DMS153 (cell line): ENCODE measurements at places on chromosomes 5 and 9.
A peak's percentile ranks its signal among the peaks of the same experiment; 100 is the strongest.

GRCh38 chr5:59037041-59037440 is 454.2 kb downstream of the RAB3C start:
- DNase-seq: no peak

GRCh38 chr5:38422622-38423021 is 133.8 kb downstream of the LIFR start:
- DNase-seq: no peak

GRCh38 chr5:160749682-160750081 is 102.3 kb downstream of the ATP10B start:
- DNase-seq: no peak

DNA sequence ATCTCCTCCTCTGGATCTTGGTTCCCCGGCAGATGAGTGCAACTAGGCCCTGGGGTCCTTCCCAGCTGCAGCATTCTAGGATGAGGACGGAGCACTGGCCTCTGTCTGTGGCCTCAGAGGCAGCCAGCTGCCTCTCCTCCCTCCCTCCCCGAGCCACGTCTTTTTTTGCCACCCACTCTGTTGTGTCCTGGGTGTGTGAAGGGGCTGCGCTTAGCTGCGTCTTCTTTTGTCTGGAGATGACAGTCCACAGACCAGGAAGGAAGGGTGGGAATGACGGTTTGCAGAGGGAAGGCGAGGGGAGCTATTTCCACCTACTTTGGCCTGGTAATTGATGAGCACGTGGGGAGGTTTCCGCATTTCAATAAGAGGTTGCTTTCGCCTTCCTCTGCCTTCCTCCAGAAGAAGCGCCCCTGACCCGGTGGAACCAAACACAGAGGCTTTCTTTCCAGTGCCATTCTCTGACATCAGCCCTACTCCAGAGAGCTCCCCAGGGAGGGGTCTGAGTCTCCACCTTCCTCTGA is 34.5 kb upstream of the GABRP start:
- no peak for DNase-seq

GRCh38 chr5:17769277-17769676 is 135.0 kb downstream of the TAF11L14 start:
- DNase-seq: no peak

GRCh38 chr9:4382722-4383317 is 83.0 kb upstream of the GLIS3 start:
- peak; percentile 18 for DNase-seq

- DNase-seq: peak; percentile 90
Measured at GRCh38 chr5:16313761-16314160, 134.2 kb upstream of the MARCHF11 start.

DNA sequence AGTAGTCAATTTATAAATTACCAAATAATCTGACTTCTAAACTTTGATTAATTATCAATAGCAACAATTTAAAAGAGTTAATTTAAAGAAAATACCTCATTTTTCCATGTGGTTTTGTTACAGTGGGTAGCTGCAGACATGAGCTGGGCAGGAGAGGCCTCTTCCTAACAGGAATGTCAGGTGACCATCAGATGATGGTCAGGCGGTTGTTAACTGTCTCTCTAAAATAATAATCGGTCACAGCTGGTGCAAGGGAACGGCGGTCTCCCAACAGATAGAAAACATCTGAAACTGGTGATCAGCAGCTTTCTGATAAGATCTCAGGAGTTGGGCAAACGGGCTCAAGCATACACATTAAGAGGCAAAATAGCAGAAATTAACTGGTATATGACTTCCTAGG is 342.7 kb upstream of the CYLC2 start:
- no peak for DNase-seq

GRCh38 chr9:33236571-33236970 is 3.4 kb upstream of the SPINK4 start:
- no peak for DNase-seq

DNA sequence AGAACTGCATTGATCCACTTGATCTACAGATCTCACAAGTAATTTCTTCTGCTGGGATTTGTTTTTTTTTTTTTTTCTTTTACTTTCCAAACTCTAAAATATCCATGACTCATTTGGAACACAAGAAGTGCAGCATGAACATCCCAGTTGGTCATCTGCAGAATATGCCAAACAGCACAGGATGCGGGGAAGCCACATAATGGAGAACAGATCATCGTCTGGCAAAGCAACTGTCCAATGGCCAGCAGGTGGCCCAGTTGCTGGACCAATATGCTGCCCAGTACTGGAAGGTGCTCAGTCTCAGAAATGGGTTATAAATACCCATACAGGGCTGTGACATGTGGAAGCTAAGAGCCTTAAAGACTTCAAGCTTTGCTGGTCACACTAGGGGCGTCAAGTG is 221.3 kb upstream of the TAS2R1 start:
- no peak for DNase-seq

DNA sequence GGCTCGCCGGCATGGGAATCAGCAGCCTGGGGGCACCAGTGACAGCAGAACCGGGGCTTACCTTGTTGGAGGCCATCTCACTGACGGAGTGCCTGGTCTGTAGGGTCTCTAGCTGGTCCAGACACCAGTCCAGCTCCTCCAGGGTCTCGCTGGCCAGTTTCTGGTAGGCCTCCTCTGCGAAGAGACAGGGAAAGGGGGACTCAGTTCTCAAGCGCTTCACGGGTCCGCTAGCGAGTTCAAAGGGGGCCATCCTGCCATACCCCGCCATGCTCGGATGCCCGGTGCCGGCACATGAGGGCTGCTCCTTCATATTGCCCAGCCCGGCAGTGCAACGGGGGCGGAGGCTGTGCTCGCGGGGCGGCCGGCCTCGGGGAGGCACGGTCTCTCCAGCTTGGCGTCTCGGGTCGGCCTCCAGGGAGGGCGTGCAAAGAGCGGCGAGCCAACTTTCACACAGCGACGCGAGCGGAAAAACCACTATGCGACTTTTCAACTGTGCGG is 456.0 kb downstream of the RAB3C start:
- DNase-seq: no peak

DNA sequence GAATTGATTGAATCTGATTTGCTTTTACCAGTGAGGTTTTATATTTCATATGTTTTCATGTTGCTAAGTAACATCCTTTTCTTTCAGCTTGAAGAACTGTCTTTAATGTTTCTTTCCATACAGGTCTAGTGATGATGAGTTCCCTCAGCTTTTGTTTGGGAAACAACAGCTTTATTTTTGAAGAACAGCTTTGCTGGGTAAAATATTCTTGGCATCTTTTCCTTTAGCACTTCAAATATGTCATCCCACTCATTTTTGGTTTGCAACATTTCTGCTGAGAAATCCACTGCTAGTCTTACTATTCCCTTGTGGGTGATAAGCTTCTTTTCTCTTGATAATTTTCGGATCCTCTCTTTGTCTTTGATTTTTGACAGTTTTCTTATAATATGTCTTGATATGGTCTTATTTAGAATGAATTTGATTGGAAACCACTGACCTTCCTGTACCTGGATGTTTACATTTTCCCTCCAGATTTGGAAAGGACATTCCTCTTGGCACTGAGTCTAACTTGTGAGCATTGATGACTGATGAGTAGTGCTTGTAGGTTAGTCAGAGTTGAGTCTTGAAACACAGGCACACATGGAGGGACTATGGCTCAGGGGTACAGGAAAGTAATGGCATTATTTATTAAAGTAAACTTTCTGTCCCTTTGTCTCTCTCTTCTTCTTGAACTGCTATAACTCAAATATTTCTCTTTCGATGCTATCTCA is 220.3 kb downstream of the SPATA31D1 start:
- no peak for DNase-seq

DNA sequence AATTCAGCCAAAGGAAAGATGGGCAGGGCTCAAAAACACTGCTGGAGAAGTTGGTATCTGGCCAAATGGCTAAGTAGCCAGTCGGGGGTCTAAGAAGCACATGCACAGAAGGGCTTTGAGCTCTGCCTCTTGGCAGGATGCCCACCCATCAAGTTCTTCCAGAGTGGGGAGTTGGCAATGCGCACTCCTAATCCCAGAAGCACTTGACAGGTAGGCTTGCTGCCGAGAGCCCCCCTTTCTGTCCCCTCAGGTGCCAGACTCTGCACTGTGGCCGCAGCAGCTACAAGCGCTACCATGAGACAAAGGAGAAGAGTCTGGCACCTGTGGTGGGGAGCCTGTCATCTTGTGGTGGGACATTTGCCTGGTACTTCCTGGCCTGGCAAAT is 252.9 kb upstream of the SLC24A2 start:
- DNase-seq: no peak

- DNase-seq: no peak
Measured at GRCh38 chr9:93127395-93127911, 6.6 kb downstream of the NINJ1 start.

- no peak for DNase-seq
Measured at GRCh38 chr5:168263121-168263520, 28.3 kb upstream of the WWC1 start.

GRCh38 chr5:121668635-121669034 is 183.0 kb upstream of the FTMT start:
- DNase-seq: no peak

DNA sequence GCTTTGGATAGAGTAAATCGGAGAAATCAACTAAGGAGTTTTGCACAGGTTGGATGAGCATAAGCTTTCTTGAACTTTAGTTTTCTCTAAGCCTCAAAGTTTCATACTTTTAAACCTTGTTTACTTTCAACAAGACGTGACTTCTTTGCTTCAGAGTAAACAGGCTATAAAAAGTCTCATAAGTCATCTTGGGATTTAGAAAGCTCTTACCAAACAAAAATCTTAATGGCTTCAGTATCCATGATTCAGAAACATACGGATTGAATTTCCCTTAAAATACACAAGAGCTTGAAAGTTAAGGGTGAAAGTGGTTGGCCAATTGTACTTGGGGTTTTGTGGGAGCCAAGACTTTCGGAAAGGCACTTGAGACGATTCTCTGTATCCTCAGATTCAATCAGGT is 270.9 kb upstream of the ANKH start:
- DNase-seq: no peak

DNA sequence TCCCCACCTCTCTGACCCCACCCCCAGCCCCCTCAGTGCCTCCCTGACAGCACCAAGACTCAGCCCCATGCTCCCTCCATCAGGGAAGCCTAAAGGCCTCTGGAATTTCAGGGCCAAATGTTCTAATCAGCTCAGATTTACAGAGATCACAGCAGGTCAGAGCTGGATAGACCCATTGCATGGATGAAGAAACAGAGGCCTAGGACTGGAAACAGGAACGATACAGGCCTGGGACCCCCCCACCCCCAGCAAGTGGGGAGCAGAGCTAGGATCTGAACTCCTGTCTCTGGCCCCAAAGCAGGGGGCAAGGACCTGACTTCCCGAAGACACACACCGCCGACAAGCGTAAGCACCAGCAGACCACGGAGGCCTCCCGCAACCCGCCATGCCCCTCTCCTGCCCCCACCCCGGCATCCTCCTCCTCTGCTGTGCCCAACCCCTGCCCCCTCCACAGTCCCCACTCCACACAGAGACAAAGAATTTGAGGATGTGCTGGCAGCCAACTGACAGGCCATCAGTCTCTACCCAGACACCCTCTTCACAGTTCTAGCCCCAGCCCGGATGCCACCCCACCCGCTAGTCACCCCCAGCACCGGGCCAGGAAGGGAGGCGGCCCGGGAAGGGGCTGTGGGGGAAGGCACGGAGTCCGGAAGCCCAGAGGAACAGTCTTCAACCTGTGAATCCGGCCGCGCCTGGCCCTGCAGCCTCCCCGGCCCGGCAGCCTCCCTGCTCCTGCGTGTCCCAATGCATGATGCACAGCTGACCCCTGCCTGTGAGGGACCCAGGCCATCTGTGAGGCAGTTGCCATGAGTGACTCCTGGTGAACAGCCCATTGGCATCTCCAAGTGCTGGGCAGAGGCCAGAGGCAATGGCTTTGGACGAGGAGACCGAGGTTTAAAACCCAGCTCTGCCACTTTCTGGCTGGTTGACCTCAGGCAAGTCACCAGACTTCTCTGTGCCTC is 31.3 kb downstream of the NDUFA8 start:
- DNase-seq: no peak

- DNase-seq: no peak
Measured at GRCh38 chr9:36035006-36035405, 1.7 kb upstream of the RECK start.

DNA sequence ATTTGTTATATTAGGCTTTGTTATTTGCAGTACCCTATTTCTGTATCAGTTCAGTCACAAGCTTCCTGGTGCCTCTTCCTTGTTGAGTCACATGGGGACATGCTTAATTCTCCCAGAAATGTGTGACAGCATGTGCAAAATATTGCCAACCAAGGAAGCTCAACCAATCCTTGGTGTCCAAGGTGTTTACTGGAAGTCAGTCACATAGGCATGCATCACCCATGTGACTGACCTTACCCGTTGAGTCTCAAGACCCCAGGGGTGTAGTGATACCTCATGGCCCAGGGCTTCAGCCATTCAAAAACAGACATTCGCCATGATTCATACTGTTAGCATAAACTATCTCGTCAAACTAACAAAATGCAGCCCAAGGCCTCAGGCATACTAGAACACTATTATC is 9.3 kb upstream of the ANKDD1B start:
- no peak for DNase-seq

DNA sequence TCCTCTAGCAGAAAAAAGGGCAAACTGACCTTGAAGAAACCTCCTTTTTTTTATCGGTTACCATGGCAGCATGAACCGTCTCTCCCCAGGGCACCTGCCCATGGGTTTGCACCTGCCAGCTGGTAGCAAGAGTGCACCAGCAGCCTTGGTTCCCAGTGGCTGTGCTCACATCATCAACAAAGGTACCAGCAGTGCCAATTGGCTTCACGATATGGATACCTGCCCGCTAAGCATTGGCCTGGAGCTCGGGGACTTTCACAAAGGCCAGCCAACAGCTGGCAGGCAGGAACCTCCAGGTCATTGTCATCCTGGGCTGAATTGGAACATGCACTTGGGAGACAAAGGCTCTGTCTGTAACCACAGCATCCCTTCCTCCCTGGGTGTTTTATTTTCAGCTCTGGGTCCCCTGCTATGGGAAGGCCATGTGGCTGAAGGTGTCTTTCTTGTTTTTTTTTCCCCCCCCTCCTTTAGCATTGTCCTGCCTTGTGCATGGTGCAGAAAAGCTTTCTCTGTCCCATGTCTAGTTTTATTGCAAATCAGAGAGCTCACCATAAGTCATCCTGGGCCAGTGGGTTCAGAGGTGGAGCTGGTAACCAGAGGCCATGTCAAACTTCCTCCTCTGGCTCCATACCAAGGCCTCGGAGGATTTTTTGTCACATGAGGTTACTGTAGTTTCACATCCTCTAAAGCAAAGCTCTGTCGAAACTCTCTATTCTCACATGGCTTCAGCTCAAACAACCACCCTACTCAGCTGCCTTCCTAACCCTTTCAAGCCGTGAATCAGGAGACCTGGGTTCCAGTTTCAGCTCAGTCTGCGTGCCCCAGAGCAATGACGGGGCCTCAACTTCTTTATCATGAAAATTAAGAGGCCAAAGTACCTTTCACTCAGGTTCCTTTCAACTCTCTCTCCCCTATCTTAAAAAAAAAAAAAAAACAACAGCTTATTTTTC is 145.5 kb upstream of the MAP3K1 start:
- peak; percentile 70 for DNase-seq

- DNase-seq: no peak
Measured at GRCh38 chr9:27655441-27655840, 82.2 kb upstream of the C9orf72 start.
